ENCODE measurements at places on chromosomes 12 and 14. TPM values are rescaled to one million over a fixed set of nuclear protein-coding genes. Genes with fewer than 3 reads are reported as not detected.

GRCh38 chr12:6772726-6773589, 638 bp downstream of the LAG3 start:
- no peaks in the 10 kb centered on the region for H3K36me3 ChIP-seq
- DNase-seq = no peak
- no peaks in the 10 kb centered on the region for H3K27me3 ChIP-seq
- H3K27ac ChIP-seq = no peak overlapping the region
- H3K4me3 ChIP-seq = no peak overlapping the region
- H3K4me1 ChIP-seq = peaks cover 13% of the 10 kb centered on the region

GRCh38 chr14:96509457-96510090, 7.4 kb downstream of the PAPOLA start:
- no peak for DNase-seq
- no peak overlapping the region for H3K4me3 ChIP-seq
- peaks cover 16% of the 10 kb centered on the region for H3K4me1 ChIP-seq
- H3K36me3 ChIP-seq = no peaks in the 10 kb centered on the region
- H3K27ac ChIP-seq = no peak overlapping the region

LLPH gene
- 35.6 TPM for total RNA-seq

CCDC85C gene
- total RNA-seq = 22.2 TPM

DNA sequence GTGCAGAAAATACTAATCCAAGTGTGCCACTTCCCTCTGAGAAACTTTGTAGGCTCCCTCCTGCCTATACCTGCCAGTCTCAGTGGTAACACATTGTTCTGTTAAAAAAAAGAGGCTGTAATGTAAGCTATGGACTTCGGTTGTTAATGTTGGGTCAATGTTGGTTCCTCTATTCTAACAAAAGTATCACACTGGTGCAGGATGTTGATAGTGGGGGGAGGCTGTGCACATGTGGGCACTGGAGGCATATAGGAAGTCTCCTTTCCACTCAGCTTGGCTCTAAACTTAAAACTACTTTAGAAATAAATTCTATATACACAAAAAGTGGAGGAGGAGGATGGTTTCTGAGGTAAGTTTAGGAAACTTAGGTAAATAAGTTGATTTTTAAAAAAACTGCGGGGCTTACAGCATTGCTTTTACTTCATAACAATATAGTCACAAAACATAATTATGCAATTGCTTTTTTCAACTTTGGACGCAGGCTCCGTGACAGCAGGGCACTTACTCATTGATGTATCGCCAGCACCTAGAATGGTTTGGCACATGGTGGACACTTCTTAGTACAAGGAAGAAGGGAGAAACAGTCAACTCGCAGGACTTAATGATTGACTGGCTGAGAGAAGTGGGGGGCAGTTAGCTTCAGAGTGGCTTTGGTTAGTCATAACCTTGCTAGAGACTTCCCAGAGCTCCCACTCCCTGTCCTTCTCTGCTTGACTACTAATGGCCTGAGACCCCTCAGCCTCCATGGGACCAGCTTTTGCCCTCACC, 7.9 kb upstream of the NYNRIN start:
- H3K4me3 ChIP-seq = no peak overlapping the region
- no peaks in the 10 kb centered on the region for H3K36me3 ChIP-seq
- peaks cover 6% of the 10 kb centered on the region for H3K27me3 ChIP-seq
- DNase-seq = peak; percentile 10

DNA sequence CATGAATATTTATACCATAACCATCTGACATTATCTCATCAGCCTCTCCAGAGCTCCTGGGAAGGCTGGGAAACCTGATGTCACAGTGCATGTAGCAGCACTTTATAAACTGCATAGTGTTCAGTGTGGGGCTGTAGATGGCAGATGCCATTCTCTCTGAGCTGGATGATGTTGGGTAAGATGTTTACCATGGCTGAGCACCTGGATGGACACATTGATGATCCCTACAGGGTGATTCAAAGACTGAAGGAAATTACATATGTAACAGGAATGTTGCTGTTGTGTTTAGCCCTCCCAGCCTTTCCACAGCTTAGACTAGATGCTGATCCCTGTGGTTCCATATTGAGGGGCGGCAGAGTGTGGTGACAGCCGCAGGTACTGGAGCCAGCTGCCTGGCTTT, 37.4 kb downstream of the IFT43 start:
- H3K27ac ChIP-seq = no peak overlapping the region
- H3K4me3 ChIP-seq = no peak overlapping the region
- no peak for DNase-seq
- no peaks in the 10 kb centered on the region for H3K27me3 ChIP-seq
- H3K36me3 ChIP-seq = peaks cover 4% of the 10 kb centered on the region
- no peaks in the 10 kb centered on the region for H3K4me1 ChIP-seq

DNA sequence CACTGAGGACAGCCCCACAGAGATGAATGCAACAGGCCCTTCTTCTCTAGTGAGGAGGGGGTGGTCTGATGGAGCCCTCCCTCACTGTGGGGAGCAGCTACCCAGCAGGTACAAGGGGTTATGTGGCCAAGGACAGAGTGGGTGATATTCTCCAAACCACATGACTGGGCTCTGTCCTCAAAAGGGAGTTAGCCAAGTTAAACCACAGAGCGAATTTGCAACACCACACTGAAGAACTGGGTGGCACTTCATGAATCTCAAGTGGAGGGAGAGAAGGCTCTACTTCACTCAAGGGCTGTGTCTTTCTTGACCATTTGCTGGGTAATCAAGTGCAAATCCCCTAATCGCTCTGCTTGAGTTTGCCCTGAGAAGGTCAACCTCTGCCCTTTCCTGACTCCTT, 12.5 kb downstream of the GPR68 start:
- DNase-seq = no peak
- no peak overlapping the region for H3K4me3 ChIP-seq
- peaks cover 10% of the 10 kb centered on the region for H3K4me1 ChIP-seq
- no peaks in the 10 kb centered on the region for H3K27me3 ChIP-seq
- H3K36me3 ChIP-seq = no peaks in the 10 kb centered on the region
